Activated effector memory CD4-positive, alpha-beta T cell treated with anti-CD3 and anti-CD28 coated beads, Interleukin-2, amount 50 U/mL, for 16 hours (primary cell): ENCODE measurements at places on chromosomes 1 and 21.
A peak's percentile ranks its signal among the peaks of the same experiment; 100 is the strongest.

DNA sequence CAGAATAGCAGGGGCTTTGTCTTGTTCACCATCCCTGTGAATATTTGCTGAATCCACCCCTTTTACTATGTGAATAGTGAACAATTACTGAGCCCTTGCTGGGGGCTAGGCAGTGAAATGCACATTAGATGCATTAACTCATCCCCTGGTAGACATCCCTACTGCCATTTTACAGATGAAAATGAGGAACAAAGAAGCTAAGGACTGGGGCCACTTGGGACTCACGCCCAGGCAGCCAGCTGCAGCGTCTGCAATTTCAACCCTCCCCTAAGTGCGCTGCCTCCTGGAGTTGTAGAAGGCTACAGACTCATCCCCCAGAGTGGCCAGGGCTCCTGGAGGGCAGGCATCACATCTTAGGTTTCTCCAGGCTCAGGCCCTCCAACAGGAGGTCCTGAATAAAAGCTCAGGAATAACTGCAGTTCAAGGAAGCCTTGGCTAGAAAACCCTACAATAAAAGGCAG is 31.6 kb downstream of the CAPZB start:
- DNase-seq = no peak

- DNase-seq = no peak
Measured at GRCh38 chr1:154813846-154814505, 56.1 kb downstream of the KCNN3 start.

GRCh38 chr1:171954361-171954760 is 113.1 kb downstream of the DNM3 start:
- no peak for DNase-seq

DNA sequence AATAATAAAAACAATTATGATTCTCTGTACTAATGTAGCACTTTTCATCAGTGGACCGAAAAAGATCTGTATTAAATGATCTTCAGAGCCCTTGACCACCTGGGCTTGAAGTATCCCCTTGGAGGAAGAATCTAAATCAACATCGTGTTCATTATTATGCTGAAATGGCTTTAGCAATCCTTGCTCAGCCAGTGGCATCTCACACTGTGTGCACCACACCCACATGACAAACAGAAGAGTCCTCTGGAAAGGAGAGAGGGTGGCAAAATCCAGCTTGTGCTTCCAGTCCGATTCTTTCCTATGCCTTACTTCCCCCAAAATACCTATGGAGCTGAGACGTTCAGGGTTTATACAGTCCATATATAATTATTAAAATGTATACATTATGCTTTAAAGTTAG is 318.5 kb upstream of the RUNX1 start:
- no peak for DNase-seq

- no peak for DNase-seq
Measured at GRCh38 chr21:46294647-46295176, 8.6 kb downstream of the YBEY start.

DNA sequence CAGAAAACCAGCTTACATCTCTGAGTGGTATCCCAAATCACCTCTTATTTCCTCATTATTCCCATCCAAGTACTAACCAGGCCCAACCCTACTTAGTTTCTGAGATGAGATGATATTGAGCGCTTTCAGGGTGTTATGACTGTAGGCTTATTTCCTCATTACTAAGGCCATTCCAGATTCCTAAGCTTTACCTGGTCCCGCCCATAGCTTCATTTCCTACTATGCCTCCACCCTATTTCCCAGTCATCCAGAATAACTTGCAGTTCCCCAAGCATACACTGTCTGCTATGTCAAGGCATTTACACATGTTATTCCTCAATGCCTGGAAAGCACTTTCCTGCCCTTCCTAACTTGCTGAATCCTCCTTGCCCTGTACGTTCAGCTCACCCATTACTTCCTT is 79.3 kb upstream of the SPAG17 start:
- no peak for DNase-seq

- peak; percentile 67 for DNase-seq
Measured at GRCh38 chr1:54490361-54491248, 57.4 kb upstream of the ACOT11 start.

GRCh38 chr1:42152119-42152518 is 1.1 kb upstream of the GUCA2B start:
- no peak for DNase-seq
